ENCODE measurements at places on chromosomes 11 and 22.
A peak's percentile ranks its signal among the peaks of the same experiment; 100 is the strongest.

- no peak for DNase-seq
These were observed 17.6 kb downstream of the STARD10 start for GRCh38 chr11:72776117-72776843.

DNA sequence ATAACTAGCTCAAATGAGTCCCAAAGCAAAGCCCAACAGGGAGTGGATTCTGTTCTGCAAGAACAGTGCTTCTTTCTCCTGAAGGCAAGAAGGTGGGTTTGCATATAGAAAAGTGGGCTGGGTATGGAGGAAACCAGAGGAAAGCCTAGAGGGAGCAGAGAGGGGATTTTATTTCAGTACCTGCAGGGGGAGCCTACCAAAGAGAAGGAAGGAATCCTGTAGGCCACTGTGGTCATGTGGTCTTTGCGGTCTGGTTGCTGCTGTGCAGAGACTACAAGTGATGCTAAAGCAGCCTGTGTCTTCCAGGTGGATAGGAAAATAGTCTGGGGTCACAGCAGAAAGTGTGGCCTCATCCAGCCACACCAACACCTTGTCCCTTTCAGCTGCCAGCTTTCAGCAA, 33.2 kb upstream of the ZBTB16 start:
- DNase-seq: peak; percentile 42

DNA sequence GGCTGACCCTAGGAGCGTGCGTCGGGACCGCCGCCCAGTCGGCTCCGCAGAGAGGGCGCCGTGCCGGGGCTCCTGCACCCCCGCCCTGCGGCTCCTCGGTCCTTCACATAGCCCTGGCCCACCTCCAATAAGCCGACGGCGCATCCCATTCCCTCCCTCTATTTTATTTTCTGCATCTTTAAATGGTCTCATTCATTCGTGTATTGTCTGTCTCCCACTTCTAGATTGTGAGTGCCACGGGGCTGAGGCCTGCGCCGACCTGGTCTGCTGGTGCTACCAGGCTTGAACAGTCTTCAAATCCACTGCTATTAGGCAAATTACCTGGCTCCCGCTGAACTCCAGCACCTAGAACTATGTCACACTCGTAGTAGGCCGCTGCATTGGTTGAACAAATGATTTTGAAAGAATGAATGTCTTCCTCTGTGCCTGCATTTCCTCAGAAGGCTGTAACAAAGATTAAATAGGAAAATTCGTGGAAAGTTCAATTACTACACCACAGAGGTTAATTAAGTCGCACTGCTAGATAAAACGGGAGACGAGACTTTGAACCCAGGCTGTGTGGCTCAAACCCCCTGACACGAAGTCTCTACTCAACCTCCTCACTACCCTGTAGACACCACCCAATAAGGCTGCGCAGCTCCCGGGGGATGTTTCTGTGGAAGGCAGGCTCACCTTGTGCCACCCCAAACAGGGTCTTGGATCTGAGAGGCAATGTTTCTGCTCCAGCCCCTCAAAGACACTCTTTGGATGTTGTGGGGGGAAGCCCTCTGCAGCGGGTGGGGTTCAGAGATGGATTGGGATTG, 1.2 kb upstream of the PPP1R14B start:
- no peak for DNase-seq

DNA sequence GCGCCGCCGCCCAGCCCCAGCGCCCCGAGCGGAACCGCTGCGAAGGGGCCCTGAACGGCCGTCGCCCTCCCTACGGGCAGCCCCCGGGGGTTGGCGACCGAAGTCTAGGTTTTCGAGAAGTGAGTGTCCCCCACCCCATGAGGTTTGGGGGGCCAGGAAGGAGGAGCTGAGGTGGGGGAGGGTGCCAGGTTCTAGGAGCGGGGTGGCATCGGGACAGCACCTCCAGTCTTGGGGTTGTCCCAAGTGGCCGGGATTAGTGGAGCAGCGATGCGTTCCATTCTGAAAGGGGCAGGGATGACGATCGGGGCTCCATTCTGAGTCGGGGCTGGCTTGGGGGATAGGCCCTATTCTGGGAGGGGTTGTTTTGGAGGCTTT, 408 bp downstream of the PPP2R5B start:
- no peak for DNase-seq

- DNase-seq: no peak
These were observed 140.5 kb downstream of the COMMD9 start for GRCh38 chr11:36148701-36149100.

GRCh38 chr11:134441281-134441680, 29.2 kb upstream of the B3GAT1 start:
- no peak for DNase-seq

GRCh38 chr11:79419120-79419519, 21.7 kb downstream of the TENM4 start:
- DNase-seq: no peak

DNA sequence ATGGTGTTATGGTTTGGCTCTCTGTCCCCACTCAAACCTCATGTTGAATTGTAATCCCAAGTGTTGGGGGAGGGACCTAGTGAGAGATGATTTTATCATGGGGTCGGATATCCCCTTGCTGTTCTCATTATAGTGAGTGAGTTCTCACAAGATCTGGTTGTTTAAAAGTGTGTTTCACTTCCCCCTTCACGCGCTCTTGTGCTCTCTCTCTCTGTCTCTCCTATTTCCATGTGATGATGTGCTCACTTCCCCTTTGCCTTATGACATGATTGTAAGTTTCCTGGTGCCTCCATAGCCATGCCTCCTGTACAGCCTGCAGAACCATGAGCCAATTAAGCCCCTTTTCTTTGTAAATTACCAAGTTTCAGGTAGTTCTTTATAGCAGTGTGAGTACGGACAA, 765.1 kb downstream of the KCNA4 start:
- peak; percentile 10 for DNase-seq

- no peak for DNase-seq
These were observed 678 bp upstream of the RANGAP1 start for GRCh38 chr22:41286639-41287091.

- no peak for DNase-seq
These were observed 27.6 kb upstream of the HMOX1 start for GRCh38 chr22:35353318-35353717.

GRCh38 chr22:22558972-22559603, at the start of gene PRAME:
Gene PRAME (minus strand): TSS chr22:22559265. CDS start chr22:22556832, 2,433 bp downstream.
- DNase-seq: peak; percentile 97

DNA sequence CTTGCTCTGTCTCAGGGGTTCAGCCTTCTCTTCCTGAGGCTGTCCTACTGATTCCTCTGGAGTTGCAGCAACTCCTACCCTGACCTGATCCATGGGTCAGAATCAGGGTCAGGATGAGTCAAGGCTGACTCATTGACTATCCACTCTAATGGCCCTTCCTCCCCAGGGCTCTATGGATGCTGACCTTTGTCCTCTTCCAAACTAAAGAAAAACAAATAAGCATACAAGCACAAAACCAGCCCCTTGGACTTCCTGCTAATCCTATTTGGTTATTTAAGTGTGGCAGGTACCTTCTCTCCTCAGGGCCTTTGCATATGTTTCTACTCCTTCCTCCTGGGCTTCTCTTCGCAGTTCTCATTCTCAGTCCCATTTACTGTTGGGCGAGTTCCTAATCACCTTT, 204.5 kb upstream of the NAV2 start:
- DNase-seq: no peak
